ENCODE measurements at places on chromosomes 5 and 9.
A peak's percentile ranks its signal among the peaks of the same experiment; 100 is the strongest.

DNA sequence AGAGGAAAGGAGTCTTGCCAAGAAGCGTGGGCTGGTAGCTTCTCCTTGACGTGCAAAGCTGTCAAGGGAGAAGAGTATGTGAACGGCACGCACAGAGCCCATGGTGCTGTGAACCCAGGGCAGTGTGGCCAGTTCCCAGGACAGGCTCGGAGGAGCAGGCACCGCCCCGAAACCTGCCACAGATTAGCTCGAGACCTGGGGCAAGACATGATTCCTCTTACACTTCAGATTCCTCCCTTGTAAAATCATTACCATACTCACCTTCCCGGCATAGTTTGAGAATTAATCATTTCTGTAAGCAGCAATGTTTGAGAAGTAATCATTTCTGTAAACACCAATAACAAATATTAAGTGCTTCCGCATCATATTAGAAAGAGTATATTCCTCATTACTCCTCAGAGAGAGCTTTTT lies 19.9 kb downstream of the GOLM1 start:
- DNase-seq: no peak

DNA sequence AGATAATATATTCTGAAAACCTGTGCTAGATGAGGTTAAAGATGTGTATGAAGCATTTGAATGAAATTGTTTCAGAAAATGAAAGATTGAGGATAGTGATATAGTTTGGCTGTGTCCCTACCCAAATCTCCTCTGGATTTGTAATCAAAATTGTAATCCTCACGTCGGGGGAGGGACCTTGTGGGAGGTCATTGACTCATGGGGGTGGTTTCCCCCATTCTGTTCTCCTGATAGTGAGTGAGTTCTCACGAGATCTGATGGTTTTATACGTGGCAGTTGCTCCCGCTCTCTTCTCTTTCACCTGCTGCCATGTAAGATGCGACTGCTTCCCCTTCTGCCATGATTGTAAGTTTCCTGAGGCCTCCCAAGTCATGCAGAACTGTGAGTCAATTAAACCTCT lies 2.0 kb upstream of the TEX48 start:
- no peak for DNase-seq

- DNase-seq: no peak
Measured at GRCh38 chr9:10094563-10094962, 518.2 kb downstream of the PTPRD start.

- DNase-seq: no peak
Measured at GRCh38 chr5:145104106-145104505, 731.0 kb downstream of the PRELID2 start.

- DNase-seq: no peak
Measured at GRCh38 chr9:8859416-8859815, 1059.8 kb upstream of the DMAC1 start.

- DNase-seq: peak; percentile 84
Measured at GRCh38 chr9:127451858-127452656, 747 bp downstream of the LRSAM1 start.

GRCh38 chr9:130034570-130034969 lies 8.4 kb downstream of the FNBP1 start:
- no peak for DNase-seq

DNA sequence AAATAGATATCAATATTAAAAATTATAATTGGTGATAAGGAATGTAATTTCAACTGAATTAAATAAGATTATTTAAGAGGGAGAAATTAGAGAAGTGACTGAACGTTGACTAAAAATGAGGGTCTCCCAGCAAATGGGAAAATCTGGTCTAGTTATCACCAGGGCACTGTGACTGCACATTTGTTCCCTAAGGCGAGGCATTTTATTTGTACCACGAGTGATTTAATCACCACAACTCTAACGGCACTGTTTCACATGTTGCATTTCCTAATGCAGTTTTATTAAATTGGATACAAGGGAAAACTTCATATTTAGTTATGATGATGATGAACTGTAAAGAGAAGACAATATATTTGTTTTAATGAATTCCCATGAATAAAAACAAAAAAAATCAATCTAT lies 26.4 kb upstream of the FAM240B start:
- no peak for DNase-seq

- peak; percentile 19 for DNase-seq
Measured at GRCh38 chr5:32057187-32058096, 116.7 kb downstream of the GOLPH3 start.

DNA sequence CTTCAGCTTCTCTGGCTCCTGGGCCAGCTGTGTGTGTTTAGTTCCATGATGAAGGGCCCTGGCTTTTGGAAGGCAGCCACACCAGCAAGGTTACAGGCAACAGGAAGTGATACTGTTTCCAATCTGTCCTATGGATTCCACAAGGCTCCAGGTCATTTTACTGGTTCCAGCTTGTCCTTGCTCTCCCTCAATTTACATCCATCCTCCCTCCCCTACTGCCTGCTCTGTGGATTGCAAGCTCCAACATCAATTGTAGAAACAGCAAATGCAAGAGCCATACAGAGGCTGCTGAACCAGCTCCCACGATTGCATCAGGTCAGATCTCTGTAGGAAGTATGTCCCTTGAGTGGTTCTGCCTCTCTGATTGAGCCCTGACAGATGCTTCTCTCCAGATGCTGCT lies 409.8 kb downstream of the NTRK2 start:
- DNase-seq: no peak

- DNase-seq: no peak
Measured at GRCh38 chr5:124639095-124639665, 107.3 kb downstream of the ZNF608 start.

DNA sequence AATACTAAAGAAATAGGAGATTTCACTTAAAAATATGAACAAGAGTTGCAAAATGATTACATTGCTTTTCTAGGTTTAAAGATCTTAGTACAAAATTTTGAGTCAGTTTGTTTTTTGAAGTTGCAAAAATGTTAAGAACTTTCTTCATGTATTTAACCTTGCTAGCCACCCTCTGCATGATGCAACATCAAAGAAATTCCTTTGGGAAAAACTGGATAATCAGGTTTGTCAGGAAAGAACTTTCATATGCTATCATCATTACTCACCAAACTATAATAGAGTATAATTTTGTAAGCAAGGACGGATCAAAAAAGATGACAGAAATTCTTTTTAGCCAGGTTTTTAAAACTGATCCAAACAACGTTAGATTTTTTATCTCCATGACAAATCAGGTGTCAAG lies 116.9 kb upstream of the MRPS30 start:
- DNase-seq: no peak

DNA sequence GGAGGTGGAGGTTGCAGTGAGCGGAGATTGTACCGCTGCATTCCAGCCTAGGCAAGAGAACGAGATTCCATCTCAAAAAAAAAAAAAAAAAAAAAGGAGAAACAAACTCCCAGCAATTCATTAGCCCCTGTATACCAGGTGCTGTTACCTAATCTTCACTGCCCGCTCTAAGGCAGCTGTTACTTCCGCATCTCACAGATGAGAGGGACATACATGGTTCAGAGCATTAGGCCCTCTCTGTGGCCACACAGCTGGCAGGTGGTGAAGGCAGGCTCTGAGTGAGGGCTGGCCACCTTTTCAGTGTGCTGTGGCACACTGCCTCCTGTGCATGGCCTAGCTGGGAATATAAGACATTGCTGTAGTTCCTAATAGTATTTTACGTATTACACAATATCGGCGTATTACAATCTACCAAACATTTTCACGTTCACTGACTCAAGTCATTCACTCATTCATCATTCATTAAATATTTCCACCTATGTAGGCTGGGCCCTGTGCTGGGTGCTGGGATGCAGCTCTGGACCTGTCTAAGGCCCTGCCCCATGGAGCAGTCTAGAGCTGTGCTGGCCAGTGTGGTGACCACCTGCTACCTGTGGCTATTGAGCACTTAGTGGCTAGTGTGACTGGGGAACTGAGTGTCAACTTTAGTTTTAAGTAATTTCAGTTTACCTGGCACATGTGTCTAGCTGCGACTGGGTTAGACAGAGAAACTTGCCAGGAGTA lies 35.8 kb downstream of the RGS3 start:
- DNase-seq: peak; percentile 26

GRCh38 chr5:43602461-43603343 lies at the start of gene NNT:
TSS of gene NNT (plus strand) at chr5:43603180. CDS start at chr5:43609196, 6,016 bp downstream.
- DNase-seq: peak; percentile 77

DNA sequence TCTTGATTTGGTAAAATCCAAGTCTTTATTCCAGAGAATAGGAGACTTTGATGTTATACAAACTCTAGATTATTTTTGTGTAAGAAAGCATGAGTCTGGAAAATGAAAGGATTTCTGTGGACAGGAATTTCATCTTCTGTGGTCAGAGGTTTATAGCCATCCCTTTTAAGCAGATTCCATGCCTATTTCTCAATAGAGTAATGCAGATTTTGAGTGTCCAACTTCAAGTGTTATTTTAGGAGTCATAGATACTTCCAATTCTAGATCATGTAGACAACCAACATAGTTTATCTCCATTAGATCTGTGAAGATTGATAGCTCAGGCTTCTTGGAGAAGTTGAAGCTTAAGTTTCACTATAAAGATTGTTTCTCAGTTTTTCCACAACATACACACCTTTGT lies 379.7 kb downstream of the PSAT1 start:
- no peak for DNase-seq

DNA sequence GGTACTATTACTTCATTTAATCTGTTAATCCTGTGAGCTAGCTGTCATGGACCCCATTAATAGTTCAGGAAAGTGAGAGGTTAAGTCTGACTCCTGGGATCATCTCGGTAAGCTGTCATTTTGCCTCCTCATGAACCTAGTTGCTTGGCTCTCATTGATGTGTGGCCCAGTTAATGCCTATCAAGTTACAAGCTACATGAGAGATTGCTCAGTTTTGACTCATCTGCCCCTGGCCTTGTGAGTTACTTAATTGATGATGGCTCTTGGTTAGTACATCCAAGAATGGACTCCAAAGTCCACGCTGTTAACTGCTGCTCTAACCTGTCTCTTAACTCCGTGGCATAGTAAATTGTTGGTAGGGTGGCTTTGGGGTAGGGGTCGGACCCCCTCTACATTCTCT lies 23.9 kb downstream of the LARP1 start:
- DNase-seq: no peak

GRCh38 chr5:219460-219863 lies 1.3 kb downstream of the SDHA start:
- DNase-seq: peak; percentile 61

GRCh38 chr9:35423499-35423898 lies 66.4 kb upstream of the RUSC2 start:
- no peak for DNase-seq

DNA sequence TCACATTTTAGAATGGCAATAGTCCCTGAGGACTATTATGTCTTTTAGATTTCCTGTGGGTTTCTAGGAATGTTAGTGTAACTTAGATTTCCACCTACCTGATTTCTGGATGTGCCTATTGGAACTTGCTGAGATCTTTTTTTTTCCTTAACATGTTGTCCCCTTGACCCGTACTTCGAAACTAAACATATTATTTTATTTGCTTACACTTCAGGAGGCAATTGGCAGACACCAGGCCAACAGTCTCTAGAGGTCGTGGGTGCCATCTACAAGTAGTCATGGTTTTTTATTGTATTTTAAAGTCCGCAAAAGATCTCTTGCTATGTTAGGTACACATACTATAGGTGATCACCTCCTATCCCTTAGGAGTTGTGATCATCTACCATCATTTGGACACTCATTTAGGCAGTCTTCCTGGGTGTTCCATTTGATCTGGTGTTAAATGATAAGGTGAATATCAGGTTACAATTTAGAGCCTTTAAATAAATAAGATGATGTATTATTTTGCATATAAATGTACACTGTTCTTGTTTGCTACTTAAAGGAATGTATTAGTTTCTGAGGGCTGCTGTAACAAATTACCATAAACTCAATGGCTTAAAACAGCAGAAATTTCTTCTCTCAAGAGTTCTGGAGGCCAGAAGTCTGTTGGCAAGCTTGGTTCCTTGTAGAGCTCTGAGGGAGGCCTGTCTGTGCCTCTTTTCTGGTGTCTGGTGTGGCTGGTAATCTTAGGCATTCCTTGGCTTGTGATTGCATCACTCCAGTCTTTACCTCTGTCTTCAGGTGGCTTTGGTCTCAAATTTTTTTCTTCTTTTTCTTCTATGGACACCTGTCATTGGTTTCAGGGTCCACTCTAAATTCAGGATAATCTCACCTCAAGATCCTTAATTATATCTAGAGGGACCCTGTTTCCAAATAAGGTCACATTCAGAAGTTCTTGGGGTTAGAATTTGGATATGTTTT lies 64.8 kb downstream of the ZCCHC7 start:
- DNase-seq: no peak

DNA sequence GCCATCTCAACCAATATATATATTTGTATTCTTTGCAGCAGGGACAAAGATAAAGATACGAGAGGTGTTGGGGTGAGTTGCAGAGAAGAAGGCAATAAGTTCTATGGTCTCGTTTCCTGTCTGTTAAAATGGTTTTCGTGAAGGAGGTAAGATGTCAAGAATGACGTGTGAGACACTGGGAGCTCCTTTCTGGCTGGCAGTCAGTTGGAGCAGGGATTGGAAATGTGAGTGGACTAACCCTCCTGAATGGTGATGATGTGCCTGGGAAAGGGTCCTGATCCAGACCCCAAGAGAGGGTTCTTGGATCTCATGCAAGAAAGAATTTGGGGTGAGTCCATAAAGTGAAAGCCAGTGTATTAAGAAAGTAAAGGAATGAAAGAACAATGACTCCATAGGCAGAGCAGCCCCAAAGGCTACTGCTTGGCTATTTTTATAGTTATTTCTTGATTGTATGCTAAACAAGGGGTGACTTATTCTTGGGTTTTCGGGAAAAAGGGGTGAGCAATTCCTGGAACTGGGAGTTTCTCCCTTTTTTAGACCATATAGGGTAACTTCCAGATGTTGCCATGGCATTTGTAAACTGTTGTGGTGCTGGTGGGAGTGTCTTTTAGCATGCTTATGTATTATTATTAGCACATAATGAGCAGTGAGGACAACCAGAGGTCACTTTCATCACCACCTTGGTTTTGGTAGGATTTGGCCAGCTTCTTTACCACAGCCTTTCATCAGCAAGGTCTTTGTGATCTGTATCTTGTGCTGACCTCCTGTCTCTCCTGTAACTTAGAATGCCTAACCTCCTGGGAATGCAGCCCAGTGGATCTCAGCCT lies 53.7 kb downstream of the SPATA31C2 start:
- DNase-seq: no peak

DNA sequence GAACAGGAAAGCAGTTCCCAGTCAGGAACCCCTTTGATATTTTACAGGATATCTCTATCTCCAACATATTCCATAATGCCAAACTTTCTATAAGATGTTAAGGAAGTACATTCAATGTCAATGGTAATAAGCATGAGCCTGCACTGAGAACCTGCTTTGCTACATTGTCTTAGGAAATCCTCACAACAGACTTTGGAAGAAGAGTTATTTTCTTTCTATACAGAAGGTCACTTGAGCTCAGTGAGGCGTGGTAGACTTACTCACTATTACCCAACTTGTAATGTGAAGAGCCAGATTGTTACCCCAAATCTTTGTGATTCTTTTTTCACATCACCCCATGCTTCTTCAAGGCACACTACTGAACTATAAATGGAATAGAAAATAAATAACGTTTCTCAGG lies 435.9 kb downstream of the DNAH5 start:
- DNase-seq: no peak
